Stomach (tissue), 19 donors: ENCODE measurements at places on chromosomes 5 and 9.

GRCh38 chr5:53431665-53432064 is 48.8 kb upstream of the FST start:
- DNase-seq = no peak

- peak; percentile 47 for DNase-seq
Observed at GRCh38 chr5:25544652-25545249, 900.0 kb upstream of the CDH10 start.

- no peak for DNase-seq
Observed at GRCh38 chr5:6069496-6070185, 308.7 kb downstream of the MED10 start.

GRCh38 chr9:10548348-10548747 is 64.5 kb downstream of the PTPRD start:
- DNase-seq = no peak

- no peak for DNase-seq
Observed at GRCh38 chr9:29004988-29005387, 1431.7 kb upstream of the C9orf72 start.

DNA sequence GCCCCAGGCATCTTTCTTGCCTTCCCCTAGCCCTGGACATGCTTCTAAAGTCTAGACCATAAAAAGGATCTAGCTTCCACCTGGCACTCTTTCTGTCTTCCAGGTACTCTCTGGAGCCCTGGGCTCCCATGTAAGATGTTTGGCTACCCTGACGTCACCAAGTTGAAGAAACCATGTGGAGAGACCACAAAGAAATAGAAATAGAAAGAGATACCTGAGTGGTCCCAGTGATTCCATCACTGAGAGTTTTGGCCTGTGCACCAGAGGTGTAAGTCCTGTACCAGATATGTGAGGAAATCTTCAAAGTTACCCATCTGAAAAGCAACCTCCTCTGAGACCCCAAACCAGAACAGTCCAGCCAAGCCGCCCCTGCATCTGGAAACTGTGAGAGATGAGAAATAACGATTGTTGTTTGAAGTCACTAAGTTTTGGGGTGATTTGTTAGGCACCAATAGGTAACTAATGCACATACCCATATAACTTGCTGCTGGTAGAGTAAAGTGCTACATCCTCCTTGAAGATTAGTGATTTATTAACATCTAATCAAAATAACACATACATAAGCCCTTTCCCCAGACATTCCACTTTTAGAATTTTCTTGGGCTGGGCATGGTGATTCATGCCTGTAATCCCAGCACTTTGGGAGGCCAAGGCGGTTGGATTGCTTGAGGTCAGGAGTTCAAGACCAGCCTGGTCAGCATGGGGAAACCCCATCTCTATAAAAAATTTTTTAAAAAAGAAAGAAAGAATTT is 85.7 kb upstream of the LHFPL2 start:
- DNase-seq = no peak

- DNase-seq = no peak
Observed at GRCh38 chr9:137696136-137696925, 77.5 kb downstream of the EHMT1 start.

DNA sequence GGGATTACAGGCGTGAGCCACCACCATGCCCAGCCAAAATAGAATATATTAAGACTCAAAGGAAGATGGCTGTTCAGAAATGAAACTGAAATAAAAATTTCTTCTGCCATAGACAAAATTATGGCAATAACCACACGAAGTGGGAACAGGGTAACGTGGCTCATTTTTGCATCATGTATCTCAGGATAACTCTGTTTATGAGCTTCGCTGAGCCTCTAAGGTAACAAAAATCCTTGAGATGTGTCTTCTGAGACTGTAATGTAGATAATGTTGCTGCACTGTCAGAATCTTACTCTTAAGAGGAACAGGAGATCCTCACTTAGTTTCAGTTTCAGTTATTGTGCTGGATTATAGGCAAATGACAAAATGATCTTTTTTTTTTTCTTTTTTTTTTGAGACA is 153.8 kb downstream of the GOLPH3 start:
- no peak for DNase-seq

DNA sequence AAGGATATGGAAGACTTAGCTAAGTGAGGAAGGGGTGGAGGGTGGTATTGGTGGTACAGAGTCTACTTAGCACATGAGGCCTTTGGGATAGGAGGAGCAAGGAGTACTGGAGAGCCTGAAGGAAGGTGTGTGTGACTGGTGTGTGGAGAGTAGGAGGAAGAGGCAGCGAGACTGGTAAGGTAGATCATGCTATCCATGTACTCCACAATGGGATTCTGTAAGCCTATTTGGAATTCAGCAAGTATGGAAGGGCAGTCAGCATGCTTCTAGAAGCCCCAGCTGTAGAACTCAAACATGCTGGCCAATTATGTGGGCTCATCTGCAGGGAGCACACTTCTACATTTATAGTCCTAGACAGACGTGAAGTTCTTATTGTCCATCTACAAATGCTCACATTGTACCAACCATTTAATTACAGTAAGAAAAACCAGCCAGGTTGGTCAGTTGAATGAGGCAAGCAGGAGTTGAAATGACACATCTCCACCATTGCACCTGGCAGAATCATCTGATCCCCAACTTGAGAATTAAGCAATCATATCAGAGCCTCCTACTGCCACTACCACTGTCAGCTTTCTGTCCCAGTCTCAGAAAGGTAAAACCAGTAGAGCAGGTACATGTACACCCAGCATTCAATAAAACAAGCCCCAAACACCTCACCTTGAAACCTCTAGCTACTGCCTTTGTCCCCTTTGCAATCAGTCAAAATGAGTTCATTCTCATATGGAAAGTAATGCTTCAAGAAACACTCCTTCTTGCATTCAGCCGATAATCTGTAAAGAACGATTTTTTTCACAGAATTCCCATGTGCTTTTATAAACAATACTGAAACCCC is 60.9 kb upstream of the GLRX start:
- no peak for DNase-seq

GRCh38 chr9:33458444-33458843 is 11.1 kb upstream of the AQP3 start:
- DNase-seq = peak; percentile 85

- DNase-seq = peak; percentile 62
Observed at GRCh38 chr9:4301971-4302427, 2.1 kb upstream of the GLIS3 start.

DNA sequence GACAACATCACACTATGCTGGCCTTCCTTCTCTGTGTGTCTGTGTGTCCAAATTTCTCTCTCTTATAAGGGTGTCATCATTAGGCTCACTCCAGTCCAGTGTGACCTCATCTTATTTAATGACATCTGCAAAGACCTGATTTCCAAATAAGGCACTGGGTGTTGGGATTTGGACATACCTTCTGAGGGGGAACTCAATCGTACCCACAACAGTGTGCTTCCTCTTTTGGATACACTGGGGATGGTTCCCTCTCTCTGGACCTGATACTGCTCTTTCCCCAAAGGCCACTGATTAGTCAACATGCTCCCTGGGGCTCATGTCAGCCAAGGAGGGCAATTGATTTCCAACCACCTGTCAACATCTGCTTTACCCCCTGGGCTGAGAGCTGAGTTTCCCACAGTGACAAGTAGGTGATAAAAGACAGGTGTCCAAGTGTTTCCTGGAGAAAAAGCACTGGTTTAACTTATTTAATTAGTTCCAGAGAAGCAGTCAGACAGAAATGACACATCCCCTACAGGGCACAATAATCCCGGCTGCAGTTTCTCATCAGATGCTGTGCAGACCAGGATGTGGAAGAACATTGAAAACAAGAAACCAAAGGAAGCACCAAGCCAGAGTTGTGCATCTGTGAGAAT is 17.8 kb upstream of the CEP72 start:
- DNase-seq = no peak

DNA sequence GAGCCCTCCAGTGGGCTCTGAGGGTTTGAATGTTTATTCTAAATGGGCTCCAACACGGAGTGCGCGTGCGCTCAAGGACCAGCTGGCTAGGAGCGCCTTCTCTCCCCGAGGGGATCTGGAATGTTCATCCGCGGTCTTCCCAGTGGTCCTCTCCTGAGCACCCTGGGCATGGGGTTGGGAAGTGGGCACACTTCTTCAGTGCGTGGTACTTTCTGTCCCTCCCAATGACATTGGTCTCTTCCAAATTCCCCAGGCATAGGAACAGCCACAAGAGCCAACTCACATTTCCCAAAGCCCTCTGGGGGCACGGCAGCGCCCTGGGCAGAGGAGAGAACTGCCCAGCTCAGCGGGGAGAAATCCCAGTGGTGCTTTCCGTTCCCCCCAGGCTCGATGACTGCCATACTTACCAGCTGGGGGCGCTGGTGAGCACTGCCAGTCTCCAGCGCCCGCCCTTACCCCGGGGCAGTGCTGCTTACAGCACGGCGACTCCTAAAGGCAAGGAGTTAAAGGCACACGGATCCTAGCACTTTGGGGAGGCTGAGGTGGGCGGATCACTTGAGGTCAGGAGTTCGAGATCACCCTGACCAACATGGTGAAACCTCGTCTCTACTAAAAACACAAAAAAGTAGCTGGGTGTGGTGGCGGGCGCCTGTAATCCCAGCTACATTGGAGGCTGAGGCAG is 29.9 kb upstream of the OBP2B start:
- peak; percentile 91 for DNase-seq

GRCh38 chr5:147759441-147759840 is 23.1 kb downstream of the JAKMIP2 start:
- no peak for DNase-seq

GRCh38 chr5:91211997-91212713 is 171.0 kb downstream of the ARRDC3 start:
- DNase-seq = peak; percentile 32

DNA sequence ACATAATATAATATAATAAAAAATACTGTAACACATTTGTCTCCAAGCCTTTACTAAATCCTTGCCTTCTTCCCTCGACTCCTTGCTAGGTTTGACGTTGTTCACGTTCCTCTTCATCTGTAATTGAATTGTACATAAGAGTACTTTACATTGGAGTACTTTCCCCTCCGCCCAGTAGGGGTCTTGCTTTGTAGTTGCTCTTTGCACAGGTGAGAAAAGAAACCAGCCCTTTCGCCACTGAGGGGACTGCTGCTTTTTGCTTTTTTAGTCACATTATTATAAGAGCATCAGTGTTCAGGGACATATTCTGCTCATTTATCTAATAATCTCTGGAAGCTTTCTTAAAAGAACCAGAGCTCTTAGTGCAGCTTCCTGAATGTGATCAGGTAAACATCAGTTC is 115.0 kb downstream of the CETN3 start:
- DNase-seq = no peak

- DNase-seq = peak; percentile 62
Observed at GRCh38 chr5:161095953-161096352, 243.9 kb upstream of the ATP10B start.

- DNase-seq = peak; percentile 78
Observed at GRCh38 chr9:89606624-89607311, 2.0 kb downstream of the GADD45G start.

- no peak for DNase-seq
Observed at GRCh38 chr5:171989276-171989675, 17.2 kb downstream of the FBXW11 start.

- DNase-seq = no peak
Observed at GRCh38 chr5:90171466-90171865, 238.1 kb downstream of the CETN3 start.

DNA sequence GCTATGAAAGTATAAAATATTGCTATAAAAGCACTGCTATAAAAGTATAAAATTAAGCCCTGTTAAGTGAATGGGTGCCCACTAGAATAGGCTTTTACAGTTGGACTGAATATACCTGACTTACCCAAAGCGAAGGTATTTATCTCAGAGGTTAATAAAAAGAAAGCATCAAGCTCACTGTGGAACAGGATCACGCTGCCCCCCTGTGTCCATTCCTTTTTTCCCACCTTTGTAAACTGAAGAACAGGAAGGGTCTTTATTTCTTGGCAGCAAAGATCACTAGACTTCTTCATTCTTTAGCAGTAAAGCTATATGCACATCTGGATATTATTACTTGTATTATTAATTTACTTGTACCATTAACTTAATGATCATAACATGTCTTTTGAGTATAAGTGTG is 22.1 kb upstream of the PLPP6 start:
- DNase-seq = peak; percentile 31

DNA sequence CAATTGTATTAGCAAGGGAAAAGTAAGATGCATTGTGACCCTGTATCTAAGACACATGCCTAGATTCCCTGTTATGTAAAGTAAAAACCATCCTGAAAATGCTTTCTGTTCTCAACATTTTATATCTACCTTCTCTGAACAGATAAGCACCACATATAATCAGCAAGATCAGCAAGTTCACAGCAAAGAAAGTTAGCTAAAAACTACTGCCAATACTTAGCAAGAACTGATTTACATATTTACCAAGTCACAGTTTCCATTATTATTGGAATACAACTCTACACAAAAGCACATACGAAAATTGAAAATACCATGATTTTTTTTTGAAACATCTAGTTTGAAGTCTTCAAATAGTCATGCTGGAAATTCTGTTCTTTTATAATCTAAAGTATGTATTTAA is 1118.1 kb downstream of the TAF11L14 start:
- no peak for DNase-seq

DNA sequence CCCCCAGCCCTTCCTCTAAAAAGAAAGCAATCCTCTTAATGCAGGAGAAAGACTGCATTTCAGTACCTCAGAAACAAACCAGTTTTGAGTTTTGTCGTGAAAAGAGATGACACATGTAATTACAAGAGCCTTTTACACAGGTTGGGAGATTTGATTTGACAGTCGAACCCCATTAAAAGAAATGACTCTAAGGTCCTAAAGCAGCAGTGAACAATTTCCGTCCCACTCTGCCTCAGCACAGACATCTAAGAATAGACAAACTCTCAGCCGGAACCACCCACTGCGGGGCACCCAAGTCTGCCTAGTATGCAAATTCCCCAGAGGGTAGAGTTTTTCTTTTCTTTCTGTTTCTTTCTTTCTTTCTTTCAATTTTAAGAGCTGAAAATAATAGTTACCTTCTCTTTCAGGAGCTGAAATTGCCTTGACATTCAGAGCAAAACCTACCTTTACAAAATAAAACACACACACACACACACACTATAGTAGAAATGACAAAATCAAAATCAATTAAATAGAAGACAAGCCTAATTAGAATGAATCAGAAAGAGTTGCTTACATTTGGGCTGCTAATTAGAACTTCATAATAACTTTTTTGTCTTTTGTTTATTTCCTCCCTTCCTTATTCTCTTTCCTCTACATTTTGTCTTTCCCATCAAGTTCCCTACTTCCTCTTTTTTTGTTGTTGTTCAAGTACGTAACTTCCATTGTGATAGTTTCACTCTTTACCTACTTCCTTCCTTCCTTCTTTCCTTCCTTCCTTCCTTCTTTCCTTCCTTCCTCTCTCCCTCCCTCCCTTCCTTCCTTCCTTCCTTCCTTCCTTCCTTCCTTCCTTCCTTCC is 65.1 kb downstream of the BASP1 start:
- DNase-seq = peak; percentile 20

DNA sequence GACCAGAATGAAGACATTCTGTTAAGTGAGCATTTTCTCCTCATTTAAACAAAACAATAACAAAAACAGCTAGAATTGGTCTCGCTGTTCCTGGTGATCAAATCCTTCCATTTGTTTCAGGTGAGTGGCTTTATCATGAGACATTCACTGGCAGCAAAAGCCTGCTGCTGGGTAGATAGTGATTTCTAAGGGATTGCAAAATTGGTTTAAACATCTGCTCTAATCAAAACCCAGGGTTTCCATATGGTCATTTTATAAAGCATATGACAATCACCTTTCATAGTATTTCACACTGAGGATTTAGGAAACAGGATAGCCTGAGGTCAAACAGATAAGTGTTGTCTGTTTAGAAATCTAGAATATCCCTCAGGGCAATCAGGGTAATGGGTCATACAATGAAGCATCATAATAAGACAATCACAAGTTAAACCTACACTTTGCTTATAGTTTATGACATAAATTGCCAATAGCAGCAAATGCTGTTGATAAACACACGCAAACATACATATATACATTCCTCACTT is 769.6 kb upstream of the C9orf72 start:
- no peak for DNase-seq
